A549 treated with dexamethasone at 1 μM for 4 hours (cell line): ENCODE measurements at places on chromosomes 7 and 10. TPM values are rescaled to one million over a fixed set of nuclear protein-coding genes. Genes with fewer than 3 reads are reported as not detected.

The SCIN gene
- 0.19 to 0.36 TPM (median 0.32 TPM) in 5 replicates for total RNA-seq

The CLEC5A gene
- not detected in 5 replicates for total RNA-seq

The NRCAM gene
- 98.0 to 135 TPM (median 119 TPM) in 5 replicates for total RNA-seq

The CRHR2 gene
- total RNA-seq: 0.05 to 0.07 TPM (median 0.05 TPM) in 4 of 5 replicates, not detected in the other

The CABCOCO1 gene
- total RNA-seq: 0.12 to 0.34 TPM (median 0.25 TPM) in 5 replicates

The SPDYE1 gene
- not detected in 5 replicates for total RNA-seq

The CALHM2 gene
- total RNA-seq: 3.6 to 5.7 TPM (median 4.9 TPM) in 5 replicates

The GRM3 gene
- total RNA-seq: not detected in 5 replicates

The CYP2E1 gene
- total RNA-seq: 0.11 to 0.18 TPM (median 0.17 TPM) in 5 replicates

The GPR26 gene
- not detected in 5 replicates for total RNA-seq

The UNCX gene
- total RNA-seq: 0.05 to 0.07 TPM (median 0.05 TPM) in 3 of 5 replicates, not detected in the others

The FEZF1 gene
- total RNA-seq: not detected in 5 replicates

The PGAM1 gene
- 546 to 577 TPM (median 553 TPM) in 5 replicates for total RNA-seq

The WDFY4 gene
- total RNA-seq: 0.01 to 0.06 TPM (median 0.01 TPM) in 3 of 5 replicates, not detected in the others

The NT5C2 gene
- total RNA-seq: 67.0 to 80.0 TPM (median 71.9 TPM) in 5 replicates

The C7orf33 gene
- total RNA-seq: not detected in 5 replicates

The WNT16 gene
- total RNA-seq: 1.6 to 2.6 TPM (median 2.0 TPM) in 5 replicates

The PSPH gene
- 23.5 to 26.4 TPM (median 23.9 TPM) in 5 replicates for total RNA-seq

The ATP6V0A4 gene
- 0.20 to 0.27 TPM (median 0.27 TPM) in 5 replicates for total RNA-seq

The SEC31B gene
- total RNA-seq: 0.79 to 2.1 TPM (median 1.7 TPM) in 5 replicates
